ENCODE measurements at places on chromosomes 7 and 10.

- no peak for DNase-seq
These were observed 73.0 kb downstream of the UBE3C start for GRCh38 chr7:157211690-157212089.

- no peak for DNase-seq
These were observed 974.4 kb downstream of the NXPH1 start for GRCh38 chr7:9407816-9408215.

GRCh38 chr10:110918643-110919348 lies at the start of gene BBIP1:
BBIP1 (minus strand) TSS chr10:110919180; CDS start chr10:110918157, 1,023 bp downstream.
- DNase-seq: no peak

DNA sequence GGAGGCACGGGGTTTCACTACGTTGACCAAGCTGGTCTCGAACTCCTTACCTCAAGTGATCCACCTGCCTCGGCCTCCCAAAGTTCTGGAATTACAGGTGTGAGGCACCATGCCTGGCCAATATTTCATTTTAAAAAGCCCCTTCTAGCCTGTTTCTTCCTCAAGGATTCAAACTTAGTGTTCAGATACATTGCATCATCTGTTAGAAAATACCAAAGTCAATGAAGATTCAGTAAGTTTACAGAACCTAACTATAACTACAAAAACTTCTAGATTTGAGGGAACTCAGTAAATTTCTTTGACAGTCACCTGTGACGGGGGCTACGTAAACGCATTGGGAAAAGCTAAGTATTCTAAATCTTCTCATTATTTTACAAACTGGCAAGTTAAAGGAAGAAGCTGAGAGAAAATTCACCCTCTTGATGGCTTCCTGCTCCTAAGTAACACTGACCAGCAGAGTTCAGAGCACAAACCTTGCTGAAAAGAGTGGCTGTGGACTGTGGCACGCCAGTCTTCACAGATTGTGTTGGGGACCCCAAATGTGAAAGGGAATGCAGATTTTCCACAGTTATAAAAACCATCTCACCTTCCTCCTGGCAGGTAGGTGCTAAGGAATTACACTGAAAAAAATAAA lies 162.2 kb downstream of the PKD1L1 start:
- no peak for DNase-seq

- no peak for DNase-seq
These were observed 84.0 kb downstream of the ORC5 start for GRCh38 chr7:104123786-104124185.

DNA sequence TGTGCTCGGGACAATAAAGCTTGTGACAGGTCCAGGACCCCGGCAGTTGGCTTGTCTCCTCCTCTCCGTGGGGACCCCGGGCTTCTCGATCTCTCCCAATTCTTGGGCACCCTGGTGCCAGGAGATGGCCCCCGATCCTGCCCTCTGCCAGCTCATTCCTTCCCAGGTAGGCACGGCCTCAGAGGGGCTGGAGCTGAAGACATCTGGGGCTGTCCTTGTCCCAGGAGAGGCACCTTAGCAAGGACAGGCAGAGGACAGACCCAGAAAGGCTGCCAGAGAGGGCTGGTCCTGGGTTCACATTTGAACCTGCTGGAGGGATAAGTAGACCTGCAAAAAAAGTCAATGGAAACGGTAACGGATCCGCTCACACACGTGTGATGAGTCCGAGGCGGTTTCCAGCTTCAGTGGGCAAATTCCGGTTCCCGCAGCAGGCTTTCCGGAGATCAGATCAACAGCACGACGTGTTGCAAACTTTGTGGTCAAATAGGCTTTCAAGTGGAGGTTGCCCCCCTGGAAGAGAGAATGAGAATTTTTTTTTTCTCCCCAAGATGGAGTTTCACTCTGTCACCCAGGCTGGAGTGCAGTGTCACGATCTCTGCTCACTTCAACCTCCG lies 47.7 kb upstream of the GTF2IRD1 start:
- no peak for DNase-seq

All from stimulated activated CD8-positive, alpha-beta memory T cell treated with anti-CD3 and anti-CD28 coated beads, Interleukin-7, amount 100 ng/mL, for 4 hours (primary cell).